CD4-positive, alpha-beta T cell (primary cell): ENCODE measurements at places on chromosomes 11 and 22.

DNA sequence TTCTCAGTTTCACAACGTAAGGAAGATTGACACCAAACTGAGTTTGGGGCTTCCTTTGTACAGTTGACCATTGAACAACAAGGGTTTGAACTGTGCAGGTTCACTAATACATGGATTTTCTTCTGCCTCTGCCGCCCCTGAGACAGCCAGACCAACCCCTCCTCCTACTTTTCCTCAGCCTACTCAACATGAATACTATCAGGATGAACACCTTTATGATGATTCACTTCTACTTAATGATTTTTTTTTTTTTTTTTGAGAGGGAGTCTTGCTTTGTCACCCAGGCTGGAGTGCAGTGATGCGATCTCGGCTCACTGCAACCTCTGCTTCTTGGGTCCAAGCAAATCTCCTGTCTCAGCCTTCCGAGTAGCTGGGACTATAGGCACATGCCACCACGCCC, 14.6 kb downstream of the RBM4 start:
- no peak for DNase-seq

GRCh38 chr11:37978647-37979046, 1380.6 kb upstream of the RAG2 start:
- DNase-seq: no peak

DNA sequence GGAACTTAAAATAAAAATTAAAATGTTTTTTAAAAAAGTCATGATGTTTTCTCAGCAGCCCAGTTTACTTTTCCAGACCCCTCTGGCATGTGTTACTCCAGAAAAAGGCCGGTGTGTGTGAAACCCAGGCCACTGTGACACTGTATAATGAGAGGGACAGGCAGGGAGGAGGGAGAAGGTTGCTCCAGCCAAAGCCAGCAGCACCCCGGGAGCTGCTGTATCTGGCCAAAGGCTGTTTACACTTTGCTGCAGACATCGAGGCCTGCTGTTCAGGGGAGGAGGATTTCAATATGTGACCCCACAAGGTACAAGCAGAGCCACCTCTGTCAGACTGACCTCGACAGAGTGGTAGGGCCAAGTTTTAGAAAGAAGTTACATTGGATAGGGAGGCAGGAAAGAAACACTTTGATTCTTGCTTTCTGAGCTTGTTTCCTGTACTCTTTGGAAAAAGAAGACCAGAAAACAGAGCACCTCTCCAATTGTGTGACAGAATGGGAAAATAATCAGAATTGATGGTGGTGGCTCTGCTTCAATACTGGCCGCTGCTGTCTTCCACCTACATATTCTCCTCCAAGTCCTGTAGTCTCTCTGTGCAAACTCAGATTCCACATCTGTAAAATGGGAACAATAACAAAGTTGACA, 41.0 kb upstream of the CD44 start:
- no peak for DNase-seq

- DNase-seq: peak; percentile 45
These were observed 2.0 kb downstream of the PLXNB2 start for GRCh38 chr22:50305393-50305922.

DNA sequence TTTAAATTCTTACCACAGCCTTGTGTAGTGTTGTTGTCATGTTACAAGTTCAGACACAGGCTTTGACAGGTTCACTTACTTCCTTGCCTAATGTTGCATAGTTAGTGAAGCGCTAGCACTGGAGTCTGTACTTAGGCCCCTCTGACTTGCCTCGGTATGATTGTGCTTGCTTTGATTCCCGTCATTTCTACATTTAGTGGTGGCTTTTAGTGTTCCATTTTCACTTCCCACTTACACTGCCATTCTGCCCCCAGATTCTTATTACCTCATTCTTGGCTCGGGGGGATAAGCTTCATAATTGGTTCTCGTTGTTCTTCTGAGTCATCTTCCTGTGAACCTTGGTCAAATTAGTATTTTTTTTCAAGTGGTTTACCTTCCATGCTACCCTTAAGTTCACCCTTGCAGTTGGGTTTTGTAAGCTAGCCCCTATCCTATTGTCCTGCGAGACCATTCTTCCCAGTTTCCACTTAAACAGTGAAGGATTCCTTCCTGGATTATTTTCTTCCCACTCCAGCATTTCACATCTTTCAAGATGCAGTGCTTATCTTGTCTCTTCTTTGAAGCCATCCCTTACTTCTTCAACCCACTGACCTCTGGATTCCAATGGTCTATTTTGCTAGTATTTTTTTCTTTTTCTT, 68.7 kb downstream of the DDX10 start:
- no peak for DNase-seq

DNA sequence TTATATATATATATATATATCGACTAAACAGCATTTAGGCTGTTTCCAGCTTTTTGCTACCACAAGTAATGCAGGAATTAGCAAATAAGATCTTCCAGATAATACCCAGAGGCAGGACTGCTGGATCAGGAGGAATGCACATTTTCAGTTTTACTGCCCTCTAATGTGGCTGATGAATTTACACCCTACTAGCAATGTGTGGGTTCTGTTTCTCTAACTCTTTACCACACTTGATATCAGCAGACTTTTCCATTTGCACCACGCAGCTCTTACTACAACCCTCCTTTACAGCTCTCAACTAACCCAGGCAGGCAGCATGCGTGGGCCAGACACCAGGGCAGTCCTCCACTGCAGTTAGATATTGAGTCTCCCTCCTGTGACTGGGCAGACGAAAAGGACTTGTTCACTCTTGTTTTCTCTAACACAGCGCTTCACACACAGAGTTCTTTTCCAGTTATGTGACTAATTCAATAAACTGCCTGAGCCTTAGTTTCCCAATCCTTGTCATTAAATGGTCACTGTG, 67.7 kb downstream of the IGLL5 start:
- no peak for DNase-seq

- peak; percentile 33 for DNase-seq
These were observed 9.1 kb downstream of the CTSF start for GRCh38 chr11:66559142-66559865.

GRCh38 chr11:38687008-38687407, 2089.0 kb upstream of the RAG2 start:
- DNase-seq: no peak

GRCh38 chr11:95132956-95133355, 43.3 kb downstream of the ENDOD1 start:
- no peak for DNase-seq

GRCh38 chr11:95241681-95242081, 10.7 kb upstream of the SESN3 start:
- no peak for DNase-seq

GRCh38 chr22:37148031-37148651, 1.6 kb downstream of the IL2RB start:
- peak; percentile 68 for DNase-seq

DNA sequence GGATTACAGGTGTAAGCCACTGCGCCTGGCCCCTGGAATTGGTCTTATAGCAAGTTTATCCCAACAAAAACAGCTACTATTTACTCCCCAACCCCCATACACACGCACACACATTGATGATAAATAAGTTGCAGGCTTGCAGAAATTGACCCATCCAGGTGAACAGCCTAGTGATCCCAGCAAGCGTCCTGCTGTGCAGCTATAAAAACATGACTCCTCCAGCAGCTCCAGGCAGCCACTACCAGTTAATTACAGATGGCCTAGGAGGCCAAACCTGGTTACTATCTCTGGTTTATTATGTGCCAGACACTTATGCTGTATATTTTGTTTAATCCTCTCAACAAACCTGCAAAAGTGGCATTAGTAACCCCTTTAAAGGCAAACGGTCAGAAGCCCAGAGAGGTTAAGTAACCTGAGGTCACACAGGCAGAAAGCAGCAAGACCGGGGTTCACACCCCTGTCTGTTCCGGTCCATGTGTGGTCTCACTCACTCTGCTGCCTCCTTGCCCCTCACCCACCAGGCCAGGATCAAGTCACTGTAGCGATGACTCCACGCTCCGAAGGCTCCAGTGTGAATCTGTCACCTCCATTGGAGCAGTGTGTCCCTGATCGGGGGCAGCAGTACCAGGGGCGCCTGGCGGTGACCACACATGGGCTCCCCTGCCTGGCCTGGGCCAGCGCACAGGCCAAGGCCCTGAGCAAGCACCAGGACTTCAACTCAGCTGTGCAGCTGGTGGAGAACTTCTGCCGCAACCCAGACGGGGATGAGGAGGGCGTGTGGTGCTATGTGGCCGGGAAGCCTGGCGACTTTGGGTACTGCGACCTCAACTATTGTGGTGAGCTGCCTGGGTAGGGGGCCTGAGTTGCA, 6.6 kb downstream of the F2 start:
- DNase-seq: no peak

DNA sequence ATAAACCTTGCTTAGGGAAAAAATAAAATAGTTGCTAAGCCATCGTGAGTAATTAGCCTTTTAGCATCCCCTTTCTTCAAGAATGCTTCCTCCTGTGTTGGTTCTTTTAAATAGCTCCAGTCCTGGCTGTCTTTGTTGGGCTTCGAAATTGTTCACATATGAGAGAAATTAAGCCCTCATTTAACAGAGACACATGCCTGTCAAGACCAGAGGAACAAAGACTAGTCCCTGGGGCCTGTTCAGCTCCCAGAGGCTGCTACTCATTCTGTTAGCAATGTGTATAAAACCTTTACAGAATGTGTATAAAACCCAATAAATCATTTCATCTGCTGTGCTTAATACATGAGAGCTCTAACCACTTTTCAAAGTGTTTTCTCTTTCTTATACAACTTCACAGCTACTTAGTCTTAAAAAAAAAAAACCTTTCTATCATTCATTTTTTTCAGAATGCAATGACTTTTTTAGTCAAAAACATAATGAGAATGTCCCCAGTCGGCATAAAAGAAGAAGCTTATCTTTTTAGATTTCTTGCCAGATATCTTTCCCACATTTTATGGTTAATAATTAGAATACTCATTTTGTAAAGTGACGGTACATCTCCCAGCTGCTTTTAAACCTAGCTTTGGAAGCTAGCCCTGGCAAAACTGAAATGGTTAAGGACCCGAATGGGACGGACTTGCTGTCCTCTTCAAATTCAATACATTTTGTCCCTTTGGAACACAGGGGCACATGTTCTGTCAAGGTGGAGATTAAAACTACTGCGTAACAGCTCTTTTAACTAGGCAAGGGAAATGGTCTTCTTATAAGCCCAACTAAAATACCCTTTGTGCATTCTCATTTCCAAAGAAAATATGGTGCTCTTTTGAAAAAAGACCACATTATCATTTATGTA, 186.1 kb downstream of the SOX6 start:
- DNase-seq: no peak

DNA sequence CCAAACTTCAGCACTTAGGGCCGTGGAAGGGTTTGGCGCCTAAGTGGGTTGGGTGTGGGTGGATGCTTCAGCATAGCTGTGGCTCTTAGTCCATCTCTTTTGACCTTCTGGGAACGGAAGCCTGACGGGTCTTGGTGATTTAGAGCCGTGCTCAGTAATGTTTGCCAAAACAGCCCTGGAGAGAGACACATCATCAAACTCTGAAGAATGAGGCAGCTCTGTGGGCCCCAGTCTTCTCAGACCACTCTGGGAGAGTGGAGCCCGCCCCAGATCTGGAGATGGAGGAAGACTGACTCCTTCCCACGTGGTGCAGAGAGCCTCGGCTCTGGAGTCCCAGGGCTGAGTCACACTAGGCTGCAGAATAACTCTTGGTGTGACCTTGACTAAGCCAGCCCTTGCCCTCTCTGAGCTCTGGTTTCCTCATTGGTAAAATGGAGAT, 168.9 kb downstream of the C11orf91 start:
- no peak for DNase-seq

- DNase-seq: no peak
These were observed 14.3 kb downstream of the PACSIN2 start for GRCh38 chr22:43000441-43001175.

- no peak for DNase-seq
These were observed 16.5 kb downstream of the KCTD21 start for GRCh38 chr11:78171951-78172350.
